ENCODE measurements at places on chromosomes 6 and 20.

- no peak for DNase-seq
Observed at GRCh38 chr6:134235937-134236751, 81.8 kb downstream of the SGK1 start.

DNA sequence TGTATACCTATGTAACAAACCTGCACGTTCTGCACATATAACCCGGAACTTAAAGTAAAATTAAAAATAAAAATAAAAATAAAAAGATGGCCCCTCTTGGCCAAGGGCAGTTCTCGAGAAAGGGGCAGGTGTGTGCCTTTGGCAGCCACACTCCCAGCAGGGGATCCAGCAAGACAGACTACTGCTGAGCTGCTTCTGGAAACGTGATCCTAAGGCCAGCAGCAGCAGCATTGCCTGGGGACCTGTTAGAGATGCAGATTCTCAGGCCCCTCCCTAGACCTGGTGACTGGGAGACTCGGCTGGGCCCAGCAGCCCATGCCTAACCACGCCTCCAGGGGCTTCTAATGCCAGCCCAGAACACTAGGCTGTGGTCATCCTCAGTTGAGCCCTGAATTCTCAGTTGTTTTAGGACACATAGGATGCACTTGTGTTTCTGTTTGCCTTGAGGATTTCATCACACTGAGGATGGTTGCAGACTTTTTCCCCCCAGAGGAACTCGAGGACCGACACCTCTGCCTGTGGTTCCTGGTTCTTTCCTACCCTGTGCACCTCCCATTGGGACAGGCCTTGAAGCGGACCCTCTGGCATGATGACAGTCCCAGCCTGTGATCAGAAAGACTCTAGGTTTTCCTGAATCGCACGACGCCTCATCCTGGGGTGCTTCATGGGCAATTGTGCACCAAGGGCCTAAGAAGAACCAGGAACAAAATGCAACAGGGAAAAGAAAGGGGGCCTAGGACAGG, 105.9 kb downstream of the TOX2 start:
- no peak for DNase-seq

- no peak for DNase-seq
Observed at GRCh38 chr6:14286144-14286543, 168.6 kb downstream of the CD83 start.

GRCh38 chr6:35096129-35096862, 44.8 kb downstream of the TCP11 start:
- DNase-seq = peak; percentile 9

DNA sequence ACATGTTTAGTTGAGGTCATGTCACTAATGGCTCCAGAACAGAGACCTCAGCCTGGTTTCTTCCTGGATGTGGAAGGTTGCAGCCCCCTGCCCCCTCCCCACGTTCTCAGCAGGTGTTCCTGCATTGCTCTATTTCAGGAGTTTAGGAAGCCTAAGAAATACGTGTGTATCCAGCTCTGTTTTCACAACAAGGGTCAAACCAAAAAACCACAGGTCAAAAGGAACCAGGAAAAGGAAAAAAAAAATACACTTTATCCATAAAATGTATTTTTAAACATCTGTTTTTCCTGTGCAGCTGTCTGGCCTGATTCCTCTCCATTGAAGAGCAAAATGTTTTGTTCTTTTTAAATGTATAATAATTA, 107.9 kb upstream of the PLEKHG1 start:
- no peak for DNase-seq

DNA sequence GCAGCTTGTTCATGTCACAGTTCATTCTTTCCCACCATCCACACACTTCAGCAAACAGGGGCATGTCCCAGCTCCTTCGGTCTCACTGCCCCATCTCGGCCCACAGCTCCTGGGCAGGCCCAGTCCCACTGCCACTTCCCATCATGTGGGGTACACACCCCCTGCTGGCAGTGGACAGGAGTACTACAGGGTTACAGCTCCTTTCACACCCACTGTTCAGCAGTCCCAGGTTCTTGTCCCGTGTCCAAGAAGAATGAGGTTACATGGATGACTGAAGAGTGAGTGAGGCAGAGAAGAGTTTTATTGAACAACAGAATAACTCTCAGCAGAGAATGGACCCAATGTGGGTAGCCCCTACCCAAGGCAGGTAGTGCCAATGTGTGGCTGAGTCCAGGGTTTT, 77.8 kb upstream of the SMLR1 start:
- no peak for DNase-seq

- DNase-seq = no peak
Observed at GRCh38 chr6:165973473-165973872, 194.2 kb downstream of the TBXT start.

GRCh38 chr6:169979873-169980432, 228.5 kb downstream of the ERMARD start:
- DNase-seq = no peak

DNA sequence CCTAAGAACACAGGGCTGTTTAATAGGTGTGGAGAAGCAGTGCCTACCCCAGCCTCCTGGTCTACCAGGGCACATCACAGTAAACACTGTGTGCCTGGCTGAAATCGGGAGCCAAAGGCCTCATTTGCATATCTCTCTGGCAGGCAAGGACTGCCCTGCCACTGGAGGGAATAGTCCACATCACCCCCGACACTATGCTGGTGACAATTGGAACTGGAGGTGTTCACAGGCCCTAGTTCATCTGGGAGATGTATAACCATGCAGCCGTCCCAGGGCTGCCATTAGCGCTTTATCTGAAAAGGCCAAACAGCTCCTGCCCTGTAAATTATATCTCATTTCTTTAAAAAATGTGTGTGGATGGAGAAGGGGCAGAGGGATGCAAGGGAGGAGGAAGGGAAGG, 150.3 kb downstream of the LINC00237 start:
- DNase-seq = no peak

GRCh38 chr6:131381052-131381708, 191.8 kb upstream of the ARG1 start:
- DNase-seq = no peak

DNA sequence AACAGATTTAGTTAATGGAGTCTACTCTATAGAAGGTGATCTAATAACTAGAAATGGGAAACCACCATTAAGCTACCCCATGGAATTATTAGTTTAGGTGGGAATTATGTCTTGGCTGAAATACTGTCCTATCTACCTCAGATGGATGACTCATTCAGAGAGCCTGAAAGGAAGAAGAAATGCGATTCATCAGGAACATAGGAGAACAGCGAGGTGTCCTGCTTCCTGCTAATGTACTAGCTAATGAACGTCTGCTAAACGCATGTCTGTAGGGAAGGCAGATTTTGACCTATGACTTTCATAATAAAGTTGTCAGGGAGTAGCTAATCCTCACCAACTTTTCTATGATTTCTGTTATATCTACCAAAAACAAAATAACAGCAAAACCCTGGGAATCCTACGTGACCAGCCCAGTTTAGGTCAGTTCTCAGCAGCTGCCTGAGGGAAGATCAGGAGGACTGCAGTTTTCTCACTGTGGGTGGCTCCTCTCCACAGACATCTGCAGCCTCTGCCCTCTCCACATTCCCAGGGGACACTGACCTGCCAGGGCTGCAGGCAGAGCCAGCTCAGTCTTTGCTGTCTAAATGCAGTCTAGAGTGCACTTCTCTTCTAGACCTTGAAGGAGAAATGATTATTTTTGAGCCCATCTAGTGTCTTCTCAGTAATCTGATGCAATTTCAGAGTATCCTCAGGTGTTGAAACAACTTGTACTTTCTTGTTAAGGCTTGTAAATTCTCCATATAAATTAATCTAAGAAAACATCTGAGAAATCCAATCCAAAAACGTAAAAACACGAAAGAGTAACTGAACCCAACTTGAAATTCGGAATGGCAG, 18.1 kb upstream of the SFT2D1 start:
- DNase-seq = no peak

Measured in NCI-H1092 (cell line).